Ureter (tissue), 1 donor: ENCODE measurements at places on chromosomes 6 and 20. TPM values are rescaled to one million over a fixed set of nuclear protein-coding genes. Genes with fewer than 3 reads are reported as not detected.

- peak; percentile 84 for DNase-seq
Observed at GRCh38 chr20:10239954-10240353, 21.3 kb downstream of the SNAP25 start.

PI3 gene
- total RNA-seq = 1.7 TPM

FOXA2 gene
- not detected for total RNA-seq

GPR31 gene
- not detected for total RNA-seq

- DNase-seq = no peak
Observed at GRCh38 chr6:116511424-116512110, at the start of gene CALHM5. Gene CALHM5, plus strand, starts transcription at chr6:116511639. Its CDS starts 58 bp downstream, at chr6:116511697.

NOTCH4 gene
- 19.4 TPM for total RNA-seq

DUSP15 gene
- total RNA-seq = 4.7 TPM

CAPN11 gene
- total RNA-seq = 2.1 TPM

GRCh38 chr6:25064006-25064405 lies 128.2 kb upstream of the RIPOR2 start:
- DNase-seq = no peak

DNA sequence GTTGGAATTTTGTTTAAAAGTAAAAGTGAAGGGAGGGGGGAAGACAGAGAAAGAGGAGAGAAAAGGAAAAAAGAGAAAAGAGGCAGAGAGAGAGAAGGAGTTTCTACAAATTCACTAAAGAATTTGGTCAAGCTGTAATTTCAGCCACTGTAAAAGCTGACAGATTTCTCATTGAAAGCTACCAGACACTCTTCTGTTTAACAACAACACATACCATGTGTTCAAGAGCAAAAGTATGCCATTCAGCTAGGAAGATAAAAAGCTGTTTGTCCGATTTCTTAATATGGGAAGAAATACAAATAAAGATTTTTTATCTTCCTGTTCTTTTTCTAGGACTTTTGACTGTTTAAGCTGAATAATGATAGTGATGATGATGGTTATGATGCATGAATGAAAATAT lies 204.8 kb upstream of the RSPO3 start:
- no peak for DNase-seq

CLPSL1 gene
- not detected for total RNA-seq
